ENCODE measurements at places on chromosomes 2 and 18.

- DNase-seq, result peak; percentile 90
These were observed 84.1 kb downstream of the CELF4 start for GRCh38 chr18:37481491-37481890.

GRCh38 chr2:98637401-98638147 lies 29.2 kb downstream of the UNC50 start:
- no peak for DNase-seq

GRCh38 chr18:74184875-74185274 lies 36.6 kb downstream of the TIMM21 start:
- DNase-seq, result no peak

DNA sequence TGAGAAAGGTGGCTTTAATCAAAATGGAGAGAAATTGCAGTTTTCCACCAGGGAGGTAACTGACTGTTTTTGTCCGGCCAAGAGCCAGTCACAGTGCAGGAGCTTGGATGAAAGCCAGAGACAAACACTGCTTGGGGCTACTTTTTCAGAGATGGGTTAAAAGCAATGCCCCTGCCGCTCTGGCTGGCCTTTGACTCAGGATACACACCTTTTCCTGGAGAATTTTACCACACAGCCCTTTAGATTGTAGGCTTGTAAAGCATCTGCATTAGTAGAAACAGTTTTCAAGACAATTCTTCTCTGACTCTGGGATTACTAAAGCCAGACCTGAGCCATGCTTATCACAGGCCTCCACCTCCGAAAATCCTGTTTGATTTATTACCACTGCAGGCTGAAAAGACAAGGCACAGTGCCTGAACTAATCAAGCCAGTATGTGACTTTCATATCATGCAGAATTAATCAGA lies 79.7 kb downstream of the CCBE1 start:
- no peak for DNase-seq

DNA sequence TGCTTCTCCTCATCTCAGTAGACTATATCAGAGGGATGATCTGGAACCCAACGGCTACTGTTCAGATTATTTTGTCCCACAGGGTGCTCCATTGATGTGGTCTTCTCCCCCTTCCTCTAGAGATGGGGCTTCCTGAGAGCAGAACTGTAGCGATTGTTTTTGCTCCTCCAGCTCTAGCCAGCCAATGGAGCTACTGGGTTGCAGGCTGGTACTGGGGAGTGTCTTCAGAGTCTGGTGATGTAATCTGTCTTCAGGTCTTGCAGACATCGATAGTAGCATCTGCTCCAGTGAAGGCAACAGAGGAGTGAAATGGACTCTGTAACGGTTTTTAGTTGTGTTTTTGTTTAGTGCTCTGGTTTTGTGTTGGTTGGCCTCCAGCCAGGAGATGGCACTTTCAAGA lies 621.9 kb downstream of the RNF144A start:
- DNase-seq, result no peak

GRCh38 chr2:236052926-236053821 lies 115.0 kb downstream of the GBX2 start:
- DNase-seq, result no peak

GRCh38 chr2:237449193-237449881 lies 35.4 kb upstream of the COL6A3 start:
- no peak for DNase-seq

- peak; percentile 65 for DNase-seq
These were observed 9.0 kb downstream of the DTNB start for GRCh38 chr2:25664183-25664964.

- no peak for DNase-seq
These were observed 115.1 kb downstream of the KCNE4 start for GRCh38 chr2:223166983-223167650.

DNA sequence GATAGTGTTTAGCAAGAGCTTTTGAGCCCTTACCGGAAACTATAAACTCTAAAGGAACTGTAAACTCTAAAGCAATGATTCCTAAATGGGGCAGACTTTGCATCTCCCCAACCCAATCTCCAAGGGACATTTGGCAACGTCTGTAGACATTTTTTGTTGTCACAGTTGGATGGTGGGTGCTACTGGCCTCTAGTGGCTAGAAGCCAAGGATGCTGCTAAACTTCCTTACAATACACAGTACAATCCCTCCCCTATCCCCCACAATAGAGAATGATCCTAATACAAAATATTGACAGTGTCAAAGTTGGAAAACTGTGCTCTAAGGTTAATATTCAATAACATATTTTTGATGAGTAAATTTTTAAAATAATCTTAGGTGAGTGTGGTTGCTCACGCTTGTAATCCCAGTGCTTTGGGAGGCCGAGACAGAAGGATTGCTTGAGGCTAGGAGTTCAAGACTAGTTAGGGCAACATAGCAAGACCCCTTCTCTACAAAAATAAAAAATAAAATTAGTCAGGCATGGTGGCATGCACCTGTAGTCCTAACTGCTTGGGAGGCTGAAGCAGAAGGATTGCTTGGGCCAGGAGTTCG lies 66.7 kb downstream of the PTPN4 start:
- no peak for DNase-seq

GRCh38 chr2:237448171-237448570 lies 34.2 kb upstream of the COL6A3 start:
- no peak for DNase-seq

- no peak for DNase-seq
These were observed 52.9 kb downstream of the MYCN start for GRCh38 chr2:15993232-15993610.

DNA sequence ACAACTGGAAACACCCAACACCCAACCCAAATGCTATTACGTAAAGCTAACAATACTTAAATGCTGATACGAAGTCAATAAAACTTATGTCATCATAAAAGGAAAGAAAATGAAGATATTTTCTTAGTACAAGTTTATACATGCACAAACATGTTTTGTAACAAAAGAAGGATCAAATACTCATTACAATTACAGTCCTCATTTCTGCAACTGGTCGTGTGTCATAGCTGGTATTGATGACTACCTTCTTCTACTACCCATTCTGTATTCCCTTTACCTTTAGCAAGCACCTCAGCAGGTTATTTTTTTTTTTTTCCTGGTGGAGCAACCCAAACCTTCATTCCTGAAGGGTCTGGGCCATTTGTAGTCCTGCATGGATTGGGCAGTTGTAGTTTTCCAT lies 1298.5 kb downstream of the SUCLG1 start:
- no peak for DNase-seq

DNA sequence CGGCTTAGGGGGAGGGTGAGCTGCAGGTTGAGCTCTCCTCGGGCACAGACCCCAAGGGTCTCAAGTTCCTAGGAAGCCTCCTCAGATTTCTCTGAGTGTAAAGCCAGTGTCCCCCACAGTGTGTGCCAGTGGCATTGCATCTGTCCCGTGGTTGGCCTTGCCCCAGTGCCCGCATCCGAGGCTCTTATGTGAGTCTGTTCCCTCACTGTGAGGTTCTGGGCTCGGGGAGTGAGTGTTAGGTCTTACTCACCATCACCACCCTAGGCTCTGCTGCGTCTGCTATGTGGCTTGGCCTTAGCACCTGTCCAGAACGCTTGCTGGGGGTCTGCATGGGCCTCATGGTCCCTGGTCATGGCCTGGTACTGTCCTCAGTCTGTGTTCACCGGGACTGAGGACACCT lies 88.7 kb upstream of the PXDN start:
- no peak for DNase-seq

DNA sequence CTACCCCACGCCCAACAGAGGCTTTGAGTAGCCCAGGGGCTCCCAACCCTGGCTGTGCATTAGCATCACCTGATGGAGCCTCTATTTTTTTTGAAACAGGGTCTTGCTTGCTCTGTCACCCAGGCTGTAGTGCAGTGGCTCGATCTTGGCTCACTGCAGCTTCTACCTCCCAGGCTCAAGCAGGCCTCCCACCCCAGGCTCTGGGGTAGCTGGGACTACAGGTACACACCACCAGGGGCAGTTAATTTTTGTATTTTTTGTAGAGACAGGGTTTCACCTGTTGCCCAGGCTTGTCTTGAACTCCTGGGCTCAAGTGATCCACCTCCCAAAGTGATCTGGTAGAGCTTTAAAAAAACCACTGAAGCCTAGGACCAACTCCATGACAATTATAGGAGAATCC lies 394.8 kb upstream of the ATP5MC3 start:
- DNase-seq, result no peak

DNA sequence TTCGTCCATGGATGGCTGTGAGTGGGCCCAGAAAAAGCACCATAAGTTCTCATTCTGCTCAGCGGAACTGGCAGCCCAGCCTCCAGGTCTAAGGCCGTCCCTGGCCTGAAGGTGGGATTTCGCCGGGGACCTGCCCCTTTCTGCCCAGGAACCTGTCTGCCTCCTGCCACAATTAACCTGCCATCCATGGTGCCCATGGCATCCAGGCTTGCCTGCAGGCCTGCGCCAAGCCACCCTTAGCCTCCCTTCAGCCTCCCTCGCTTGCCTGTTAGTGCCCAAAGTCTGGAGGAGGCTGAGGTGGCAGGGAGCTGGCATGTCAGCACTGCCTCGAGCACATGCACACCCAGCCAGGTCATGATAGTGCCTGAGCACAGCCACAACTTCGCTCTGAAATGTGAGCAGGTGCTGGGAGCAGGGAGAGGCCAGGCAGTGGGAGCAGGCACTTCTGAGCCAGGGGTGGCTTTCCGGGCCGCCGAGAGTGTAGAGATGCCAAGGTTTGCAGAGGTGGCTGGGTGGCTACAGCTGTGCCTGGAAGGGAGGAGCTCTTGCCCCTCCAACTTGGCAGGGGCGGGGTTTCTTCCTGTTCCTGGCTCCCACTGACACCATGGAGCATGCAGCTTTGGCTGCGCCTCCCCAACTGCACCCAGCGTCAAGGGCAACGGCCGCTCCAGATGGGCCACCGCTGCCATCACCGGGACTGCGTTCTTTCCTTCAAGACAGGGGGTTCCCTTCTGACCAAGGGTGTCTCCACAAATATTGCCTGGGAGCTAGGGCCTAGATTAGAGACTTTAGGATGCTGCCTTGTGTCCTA lies 648.9 kb upstream of the VRK2 start:
- DNase-seq, result no peak

GRCh38 chr2:223591596-223591995 lies 10.6 kb downstream of the SCG2 start:
- no peak for DNase-seq

All from kidney glomerular epithelial cell (primary cell).